ENCODE measurements at places on chromosomes 16 and 17. TPM values are rescaled to one million over a fixed set of nuclear protein-coding genes. Genes with fewer than 3 reads are reported as not detected.

UNC45B gene
- not detected for total RNA-seq

KRTAP9-2 gene
- not detected for total RNA-seq

- DNase-seq: peak; percentile 50
Observed at GRCh38 chr16:24036614-24037013, 200.8 kb downstream of the PRKCB start.

DNA sequence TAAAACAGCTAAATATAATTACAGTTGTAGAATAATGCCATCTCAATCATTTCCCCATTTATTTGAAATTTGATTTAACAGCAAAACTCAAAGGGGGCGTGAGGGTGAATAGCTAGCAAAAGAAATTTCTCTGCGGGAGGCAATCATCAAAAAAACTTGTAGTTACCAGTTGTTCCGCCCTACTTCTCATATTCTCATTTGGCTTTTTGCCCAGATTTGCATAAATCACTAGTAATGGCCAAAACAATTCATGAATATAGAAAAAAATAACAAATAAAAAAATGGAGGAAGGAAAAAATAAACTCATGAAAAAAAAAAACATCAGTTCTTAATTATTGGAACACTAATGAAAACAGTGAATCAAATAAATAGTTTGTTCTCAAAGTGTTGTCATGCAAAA lies 722.6 kb upstream of the KIF2B start:
- DNase-seq: no peak

DNA sequence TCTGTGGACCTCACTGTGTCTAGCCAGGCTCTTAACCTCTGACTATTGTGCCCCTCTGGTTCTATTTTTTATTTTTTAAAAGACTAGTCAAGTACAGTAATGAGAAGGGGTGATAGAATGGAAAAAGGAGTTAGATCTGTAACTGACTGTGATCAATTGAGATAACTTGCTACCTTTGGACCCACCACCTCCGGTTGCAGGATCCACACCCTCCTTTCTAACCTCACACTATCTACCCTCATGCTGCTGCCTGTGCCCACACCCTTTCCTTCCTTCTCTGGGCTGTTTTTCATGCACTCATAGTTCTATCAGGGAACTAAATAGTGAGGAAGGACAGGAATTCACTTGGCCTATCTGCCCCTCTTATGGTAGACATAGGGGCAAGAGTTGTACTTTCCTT lies 172.3 kb downstream of the KATNIP start:
- no peak for DNase-seq

DNA sequence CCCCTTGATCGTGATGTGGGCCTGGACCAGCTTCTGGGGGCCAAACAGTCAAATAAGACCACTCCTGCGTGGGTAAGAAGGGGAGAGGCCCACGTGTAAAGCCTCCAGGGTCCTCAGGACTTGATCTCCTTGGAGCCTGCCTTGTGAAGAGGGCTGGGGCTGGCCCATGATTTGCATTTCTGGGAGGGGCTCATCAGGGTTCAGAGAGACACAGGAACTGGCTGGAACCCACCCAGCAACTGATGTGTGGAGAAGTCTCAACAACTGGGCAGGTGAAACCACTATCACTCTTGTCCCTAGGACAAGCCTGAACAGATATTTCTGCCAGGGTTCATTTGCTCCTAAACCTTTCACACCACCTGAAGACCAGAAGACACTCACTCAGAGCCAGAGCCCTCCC lies 214.7 kb downstream of the ZNF423 start:
- no peak for DNase-seq

DNA sequence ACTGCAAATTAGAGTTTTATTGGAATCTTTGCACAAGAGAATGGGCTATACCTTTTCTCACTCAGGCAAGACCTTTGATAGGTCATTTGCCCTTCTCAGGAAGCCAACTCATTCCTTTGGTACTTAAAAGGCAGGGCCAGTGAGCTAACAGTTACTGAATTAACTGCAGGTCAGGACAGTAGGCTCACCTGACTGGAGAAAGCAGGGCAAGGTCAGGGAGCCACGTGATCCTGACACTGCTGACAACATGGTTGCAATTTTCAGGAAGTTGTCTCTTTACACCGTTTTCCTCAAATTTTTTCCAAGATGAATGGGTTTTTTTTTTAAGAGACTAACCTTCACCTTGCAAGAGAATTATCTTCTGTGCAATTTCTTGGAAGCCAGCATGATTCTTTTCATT lies 21.1 kb downstream of the CPSF4L start:
- DNase-seq: no peak

- DNase-seq: peak; percentile 56
Observed at GRCh38 chr16:7185689-7186088, 147.0 kb upstream of the RBFOX1 start.

- no peak for DNase-seq
Observed at GRCh38 chr16:54970016-54970415, 39.4 kb downstream of the IRX5 start.

DNA sequence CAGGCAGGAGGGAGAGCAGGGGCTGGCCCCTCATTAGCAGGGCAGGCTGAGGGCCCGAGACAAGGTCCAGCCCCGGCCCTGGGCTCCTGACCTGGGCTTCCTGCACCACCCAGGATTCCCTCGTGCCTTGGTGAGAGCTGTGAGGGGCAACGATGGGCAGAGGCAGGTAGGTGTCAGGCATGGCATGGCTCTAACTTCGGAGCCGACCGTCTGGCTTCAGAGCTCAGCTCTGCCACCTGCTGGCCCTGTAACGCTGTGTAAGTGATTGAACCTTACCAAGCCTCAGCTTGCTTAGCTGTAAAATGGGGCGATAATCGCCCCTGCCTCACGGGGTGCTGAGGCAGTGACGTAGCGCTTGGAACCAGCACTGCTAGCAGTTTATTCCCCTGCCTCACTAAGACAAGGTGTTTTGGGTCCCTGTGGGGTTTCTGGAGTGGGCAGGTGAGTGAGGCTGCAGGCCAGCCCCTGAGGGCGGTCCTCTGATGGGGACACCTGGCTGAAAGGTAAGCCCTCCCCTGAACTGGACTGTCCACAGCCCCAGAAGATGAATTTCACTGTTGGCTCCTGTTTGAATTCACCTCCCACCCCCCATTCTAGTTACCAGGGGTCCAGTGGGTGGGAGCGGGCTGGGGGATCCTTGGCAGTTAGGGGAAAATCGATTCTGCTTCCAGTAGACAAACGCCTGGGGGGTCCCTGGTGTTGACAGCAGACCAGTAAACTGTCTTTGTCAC lies 184.8 kb upstream of the GSE1 start:
- DNase-seq: peak; percentile 47
